ENCODE measurements at places on chromosomes 3 and 15. TPM values are rescaled to one million over a fixed set of nuclear protein-coding genes. Genes with fewer than 3 reads are reported as not detected.

SERPINI2 gene
- not detected for total RNA-seq

- no peaks in the 10 kb centered on the region for H3K27me3 ChIP-seq
- no peaks in the 10 kb centered on the region for H3K4me1 ChIP-seq
- no peaks in the 10 kb centered on the region for H3K36me3 ChIP-seq
- no peak for DNase-seq
These were observed 69.9 kb upstream of the FOXP1 start for GRCh38 chr3:71653414-71653807.

LMAN1L gene
- total RNA-seq = not detected

GUCA1C gene
- not detected for total RNA-seq

ANAPC13 gene
- total RNA-seq = 61.2 TPM

- H3K27me3 ChIP-seq = no peaks in the 10 kb centered on the region
- no peaks in the 10 kb centered on the region for H3K4me1 ChIP-seq
- H3K36me3 ChIP-seq = no peaks in the 10 kb centered on the region
- DNase-seq = peak; percentile 46
These were observed 35.6 kb upstream of the PPP4R2 start for GRCh38 chr3:72960812-72961518.

GPR160 gene
- total RNA-seq = 21.0 TPM

DNA sequence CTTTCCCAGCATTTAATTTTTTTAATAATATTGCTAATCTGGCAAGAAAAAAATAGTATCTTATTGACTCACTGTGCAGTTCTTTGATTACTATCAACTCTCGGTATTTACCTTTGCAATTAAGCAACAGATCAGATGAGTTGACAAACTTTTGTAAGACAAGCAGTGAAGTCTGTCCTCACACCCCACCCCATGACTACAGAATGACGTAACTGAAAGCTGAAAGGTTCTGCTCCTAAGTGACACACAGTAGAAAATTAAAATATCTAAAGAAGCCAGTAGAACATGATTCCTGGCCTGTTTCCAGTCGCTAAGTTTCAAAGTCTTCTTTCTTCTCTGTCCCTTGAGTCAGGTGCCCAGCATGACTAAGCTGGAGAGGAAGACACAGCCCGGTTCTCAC lies 135.5 kb downstream of the STT3B start:
- no peak for DNase-seq
- H3K4me1 ChIP-seq = peaks cover 6% of the 10 kb centered on the region
- no peak overlapping the region for H3K27ac ChIP-seq
- H3K36me3 ChIP-seq = no peaks in the 10 kb centered on the region

RBP2 gene
- not detected for total RNA-seq

GRCh38 chr3:144912968-144913367 lies 941.3 kb downstream of the DIPK2A start:
- no peak overlapping the region for H3K27ac ChIP-seq
- H3K4me3 ChIP-seq = no peak overlapping the region
- H3K27me3 ChIP-seq = no peaks in the 10 kb centered on the region
- no peaks in the 10 kb centered on the region for H3K36me3 ChIP-seq
- no peaks in the 10 kb centered on the region for H3K4me1 ChIP-seq

DNA sequence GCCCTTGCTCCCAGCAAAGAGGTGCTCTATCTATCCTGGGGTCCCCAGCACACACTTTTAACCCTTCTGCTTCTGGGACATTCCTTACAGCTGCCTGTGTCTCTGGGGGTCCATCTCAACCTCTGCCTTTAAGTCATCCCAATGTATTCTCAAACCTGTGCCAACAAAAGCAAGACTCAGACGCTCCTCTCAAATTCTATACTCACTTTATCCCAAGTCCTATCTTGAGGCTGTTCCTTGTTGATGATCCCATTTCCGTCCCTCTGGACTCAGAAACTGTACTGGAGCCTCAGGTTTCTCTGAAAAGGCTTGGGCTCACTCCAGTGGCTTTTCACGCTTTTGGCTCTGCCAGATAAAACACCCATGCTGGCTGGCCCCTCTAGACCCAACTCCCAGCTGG lies 69.7 kb downstream of the XXYLT1 start:
- no peak for DNase-seq
- no peaks in the 10 kb centered on the region for H3K27me3 ChIP-seq
- no peak overlapping the region for H3K4me3 ChIP-seq

- no peaks in the 10 kb centered on the region for H3K4me1 ChIP-seq
- no peaks in the 10 kb centered on the region for H3K27me3 ChIP-seq
- DNase-seq = no peak
These were observed 368.6 kb upstream of the GBE1 start for GRCh38 chr3:82130046-82130445.

- no peaks in the 10 kb centered on the region for H3K4me1 ChIP-seq
- H3K4me3 ChIP-seq = no peak overlapping the region
- no peaks in the 10 kb centered on the region for H3K36me3 ChIP-seq
- no peaks in the 10 kb centered on the region for H3K27me3 ChIP-seq
These were observed 80.0 kb downstream of the CSNK1G1 start for GRCh38 chr15:64275934-64276333.

GRCh38 chr3:141308588-141309218 lies 59.6 kb upstream of the ZBTB38 start:
- no peaks in the 10 kb centered on the region for H3K27me3 ChIP-seq
- H3K36me3 ChIP-seq = no peaks in the 10 kb centered on the region
- H3K27ac ChIP-seq = no peak overlapping the region

DNA sequence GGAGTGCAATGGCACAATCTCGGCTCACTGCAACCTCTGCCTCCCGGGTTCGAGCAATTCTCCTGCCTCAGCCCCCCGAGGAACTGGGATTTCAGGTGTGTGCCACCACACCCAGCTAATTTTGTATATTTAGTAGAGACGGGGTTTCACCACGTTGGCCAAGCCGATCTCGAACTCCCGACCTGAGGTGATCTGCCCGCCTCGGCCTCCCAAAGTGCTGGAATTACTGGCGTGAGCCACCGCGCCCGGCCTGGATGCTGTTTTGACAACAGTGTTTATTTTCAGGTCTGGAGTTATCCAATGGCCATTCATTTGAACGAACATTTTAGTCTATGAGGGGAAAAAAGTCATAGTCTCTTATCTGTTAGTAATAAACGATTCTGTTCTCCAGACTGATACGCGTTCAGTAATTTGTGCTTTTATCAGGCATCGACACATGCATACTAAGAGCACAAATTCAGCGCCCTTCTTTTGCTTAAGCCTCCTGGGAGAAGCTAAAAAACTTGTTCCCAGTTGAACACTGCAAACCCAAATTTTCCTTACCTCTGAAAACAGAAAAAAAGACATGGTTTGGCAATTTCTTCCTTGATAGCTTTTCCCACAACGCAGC lies 1.3 kb downstream of the B3GALNT1 start:
- peak overlapping the region; percentile 61 for H3K4me3 ChIP-seq
- DNase-seq = no peak
- H3K36me3 ChIP-seq = no peaks in the 10 kb centered on the region
- H3K27me3 ChIP-seq = no peaks in the 10 kb centered on the region

DNA sequence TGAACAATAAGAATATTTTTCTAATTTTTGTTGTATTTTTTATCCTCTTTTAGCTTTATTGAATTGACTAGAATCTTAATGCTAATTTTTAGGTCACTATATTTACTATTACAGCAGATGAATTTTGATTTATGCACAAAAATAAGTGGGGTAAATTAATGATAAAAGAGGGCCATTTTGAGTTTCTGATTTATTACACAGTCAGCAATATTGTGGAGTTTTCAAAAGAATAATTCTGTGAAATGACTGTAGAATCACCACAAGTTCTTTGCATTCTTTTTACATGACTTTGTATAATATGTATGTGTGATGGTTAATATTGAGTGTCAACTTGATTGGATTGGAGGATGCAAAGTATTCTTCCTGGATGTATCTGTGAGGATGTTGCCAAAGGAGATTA lies 812.4 kb upstream of the DPPA4 start:
- DNase-seq = no peak
- H3K4me1 ChIP-seq = no peaks in the 10 kb centered on the region
- H3K27me3 ChIP-seq = no peaks in the 10 kb centered on the region
- H3K4me3 ChIP-seq = no peak overlapping the region

GRCh38 chr15:29403772-29404171 lies 134.2 kb upstream of the NSMCE3 start:
- H3K4me1 ChIP-seq = no peaks in the 10 kb centered on the region
- no peaks in the 10 kb centered on the region for H3K27me3 ChIP-seq
- no peak overlapping the region for H3K27ac ChIP-seq
- no peak for DNase-seq

- no peak overlapping the region for H3K4me3 ChIP-seq
- H3K4me1 ChIP-seq = no peaks in the 10 kb centered on the region
These were observed 97.8 kb upstream of the MEF2A start for GRCh38 chr15:99467853-99468464.

SPSB4 gene
- not detected for total RNA-seq

GRCh38 chr3:105764378-105765307 lies 104.2 kb downstream of the CBLB start:
- H3K27me3 ChIP-seq = no peaks in the 10 kb centered on the region
- H3K4me3 ChIP-seq = no peak overlapping the region
- H3K4me1 ChIP-seq = no peaks in the 10 kb centered on the region
- H3K36me3 ChIP-seq = no peaks in the 10 kb centered on the region
- no peak overlapping the region for H3K27ac ChIP-seq
- no peak for DNase-seq

- no peaks in the 10 kb centered on the region for H3K36me3 ChIP-seq
- no peak for DNase-seq
- no peaks in the 10 kb centered on the region for H3K27me3 ChIP-seq
- no peak overlapping the region for H3K4me3 ChIP-seq
- no peak overlapping the region for H3K27ac ChIP-seq
These were observed 10.3 kb upstream of the EIF1B start for GRCh38 chr3:40299130-40299720.

DNA sequence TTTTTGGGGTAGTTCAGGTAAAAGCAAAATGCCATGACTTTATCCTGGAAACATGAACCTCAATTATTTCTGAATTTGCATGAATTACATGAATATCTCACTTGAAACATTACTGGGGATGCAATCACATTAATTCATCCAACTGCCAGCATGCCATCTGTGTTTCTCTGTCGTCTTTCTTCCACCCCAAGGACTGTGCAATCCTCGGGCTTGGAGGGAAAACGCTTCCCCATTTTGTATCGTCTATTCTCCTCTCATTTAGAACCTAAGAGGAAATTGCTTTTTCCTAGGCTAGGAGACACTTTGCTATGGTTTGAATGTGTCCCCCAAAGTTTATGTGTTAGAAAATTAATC lies 109.4 kb downstream of the SQOR start:
- H3K27me3 ChIP-seq = no peaks in the 10 kb centered on the region
- H3K36me3 ChIP-seq = no peaks in the 10 kb centered on the region
- no peak for DNase-seq
- H3K27ac ChIP-seq = no peak overlapping the region
- no peak overlapping the region for H3K4me3 ChIP-seq

- H3K4me3 ChIP-seq = no peak overlapping the region
- H3K27me3 ChIP-seq = no peaks in the 10 kb centered on the region
- no peak for DNase-seq
- no peaks in the 10 kb centered on the region for H3K36me3 ChIP-seq
These were observed 38.2 kb upstream of the NAALADL2 start for GRCh38 chr3:174820885-174821284.

DNA sequence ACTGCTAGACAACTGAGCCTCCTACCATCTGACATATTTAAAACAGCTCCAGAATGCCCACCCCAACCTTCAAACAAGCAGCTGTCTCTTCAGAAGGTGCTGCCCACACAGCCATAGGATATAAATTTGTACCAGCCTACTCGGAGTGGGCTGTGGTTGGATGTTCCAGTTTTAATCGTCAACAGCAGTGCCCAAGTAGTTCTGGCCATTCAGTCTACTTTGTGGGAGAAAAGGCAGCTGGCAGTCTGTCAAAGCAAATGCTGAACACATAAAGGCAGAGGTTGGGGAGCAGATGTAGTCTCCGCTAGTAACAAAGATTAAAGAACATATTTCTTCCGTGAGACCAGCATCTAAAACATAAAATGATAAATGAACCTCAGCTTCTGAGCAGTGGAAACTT lies 15.9 kb upstream of the ERC2 start:
- H3K27me3 ChIP-seq = no peaks in the 10 kb centered on the region
- no peak for DNase-seq
- H3K4me1 ChIP-seq = no peaks in the 10 kb centered on the region
- no peak overlapping the region for H3K4me3 ChIP-seq

CLDN11 gene
- 73.2 TPM for total RNA-seq

GOLGA8H gene
- total RNA-seq = 1.7 TPM

DNA sequence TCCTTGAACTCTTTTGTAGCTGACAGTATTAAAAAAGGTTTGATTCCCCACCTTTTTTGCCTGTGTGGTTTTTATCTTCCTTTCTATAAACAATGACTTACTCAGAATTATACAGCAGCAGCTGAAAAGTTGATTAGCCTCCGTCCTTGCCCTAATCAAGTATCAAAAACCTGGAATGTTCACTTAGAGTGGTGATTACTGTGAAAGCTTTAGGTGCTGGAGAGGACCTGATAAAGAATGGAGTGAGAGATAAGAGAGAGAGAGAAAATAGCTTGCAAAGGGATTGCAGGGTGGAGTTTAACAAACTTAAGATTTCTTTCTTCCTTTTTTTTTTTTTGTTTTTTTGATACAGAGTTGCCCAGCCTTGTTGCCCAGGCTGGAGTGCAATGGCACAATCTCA lies 6.7 kb downstream of the CGNL1 start:
- no peak overlapping the region for H3K4me3 ChIP-seq
- peak overlapping the region; percentile 57 for H3K27ac ChIP-seq
- peaks cover 6% of the 10 kb centered on the region for H3K4me1 ChIP-seq
- DNase-seq = no peak
- H3K27me3 ChIP-seq = no peaks in the 10 kb centered on the region

- H3K27me3 ChIP-seq = no peaks in the 10 kb centered on the region
- no peak overlapping the region for H3K4me3 ChIP-seq
- no peak overlapping the region for H3K27ac ChIP-seq
- no peak for DNase-seq
These were observed 15.9 kb upstream of the ABHD2 start for GRCh38 chr15:89072277-89072869.

MST1 gene
- total RNA-seq = 11.5 TPM

All from uterus (tissue), 4 donors.